Astrocyte of the cerebellum (primary cell): ENCODE measurements at places on chromosomes 11 and 22.
A peak's percentile ranks its signal among the peaks of the same experiment; 100 is the strongest.

GRCh38 chr11:61598886-61599868, 18.3 kb upstream of the SYT7 start:
- DNase-seq: peak; percentile 11

DNA sequence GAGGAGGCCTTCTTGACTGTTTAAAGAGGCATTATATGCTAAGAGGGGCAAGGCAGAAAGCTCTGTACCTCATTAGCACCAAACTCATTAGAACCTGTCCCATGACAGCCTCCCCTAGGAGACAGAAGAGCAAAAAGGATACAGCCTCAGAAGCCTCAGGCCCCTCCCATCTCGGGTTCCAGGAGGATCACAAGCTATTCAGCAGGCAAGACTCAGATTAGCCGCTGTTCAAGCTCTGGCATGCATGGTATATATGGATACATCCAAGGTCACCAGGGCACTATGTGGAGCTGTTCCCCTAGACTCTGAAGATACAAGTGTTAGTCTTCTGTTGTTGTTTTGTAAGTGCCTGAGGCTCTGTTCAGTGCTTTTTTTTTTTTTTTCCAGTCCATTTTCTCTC, 32.1 kb downstream of the ATXN10 start:
- no peak for DNase-seq

DNA sequence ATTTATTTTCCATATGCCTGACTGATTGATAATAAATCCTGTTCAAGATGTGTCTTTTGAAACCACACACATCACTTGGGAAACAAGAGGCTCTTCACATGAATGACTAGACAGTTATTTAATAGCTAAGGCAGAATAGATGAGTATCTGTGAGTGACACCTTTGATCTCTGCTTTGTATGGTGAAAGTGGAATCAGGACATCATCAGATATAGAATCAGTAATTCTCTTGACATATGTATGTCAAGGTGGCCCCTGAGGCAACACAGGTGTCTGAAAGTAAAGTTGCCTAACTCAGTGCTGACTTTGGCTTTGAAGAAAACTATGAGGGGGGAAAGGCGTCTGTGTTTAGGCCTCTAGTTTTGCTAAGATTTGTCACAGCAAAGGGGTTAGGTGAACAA, 11.5 kb upstream of the CASP4 start:
- DNase-seq: no peak

DNA sequence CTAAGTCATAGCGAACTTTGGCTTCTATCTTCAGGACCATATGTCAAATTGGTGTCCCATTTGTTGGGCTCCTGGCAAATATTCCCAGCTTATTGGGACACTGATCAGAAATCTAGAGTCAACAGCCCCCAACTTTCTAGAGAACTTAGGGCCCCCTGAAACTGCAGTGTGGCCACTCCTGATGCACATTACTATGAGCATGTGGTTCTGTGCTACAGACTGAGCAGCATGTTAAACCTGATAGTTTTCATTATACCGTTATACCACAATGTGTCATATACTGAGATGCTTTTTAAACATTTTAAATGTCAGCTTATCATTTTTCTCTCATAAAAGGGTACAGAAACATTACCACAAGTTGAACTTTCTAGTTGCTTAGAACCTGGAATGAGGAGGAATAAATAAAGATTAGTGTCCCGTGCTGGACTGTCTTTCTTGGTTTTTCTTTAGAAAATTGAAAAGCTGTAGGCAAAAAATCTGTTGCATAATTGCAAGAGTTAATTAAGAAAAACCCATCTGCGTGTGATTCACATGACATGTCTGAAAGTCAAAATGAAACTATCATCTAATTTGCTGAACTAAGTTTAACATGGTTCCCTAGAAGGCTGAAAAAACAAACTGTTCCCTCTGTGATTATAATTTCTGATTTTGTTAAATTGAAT, 16.4 kb upstream of the CTSC start:
- no peak for DNase-seq

DNA sequence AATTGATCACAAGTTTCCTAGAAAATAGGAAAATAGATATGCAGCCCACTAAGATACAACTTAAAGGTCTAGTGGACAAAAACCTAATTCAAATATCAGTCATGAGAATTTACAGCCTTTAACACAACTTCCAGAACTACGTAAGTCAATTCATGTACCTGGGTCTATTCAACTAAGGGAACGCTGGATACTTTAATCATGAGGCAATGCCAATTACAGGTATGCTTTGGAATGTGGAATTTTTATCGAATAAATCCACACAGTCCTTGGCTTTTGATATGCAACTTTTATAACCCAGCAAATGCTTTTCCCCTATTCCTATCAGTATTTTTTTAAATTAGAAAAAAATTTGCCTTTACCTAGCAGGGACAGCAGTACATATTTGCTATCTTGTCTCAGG, 289.5 kb upstream of the FAT3 start:
- no peak for DNase-seq

GRCh38 chr11:57303990-57304579, 20.7 kb downstream of the TNKS1BP1 start:
- DNase-seq: no peak

DNA sequence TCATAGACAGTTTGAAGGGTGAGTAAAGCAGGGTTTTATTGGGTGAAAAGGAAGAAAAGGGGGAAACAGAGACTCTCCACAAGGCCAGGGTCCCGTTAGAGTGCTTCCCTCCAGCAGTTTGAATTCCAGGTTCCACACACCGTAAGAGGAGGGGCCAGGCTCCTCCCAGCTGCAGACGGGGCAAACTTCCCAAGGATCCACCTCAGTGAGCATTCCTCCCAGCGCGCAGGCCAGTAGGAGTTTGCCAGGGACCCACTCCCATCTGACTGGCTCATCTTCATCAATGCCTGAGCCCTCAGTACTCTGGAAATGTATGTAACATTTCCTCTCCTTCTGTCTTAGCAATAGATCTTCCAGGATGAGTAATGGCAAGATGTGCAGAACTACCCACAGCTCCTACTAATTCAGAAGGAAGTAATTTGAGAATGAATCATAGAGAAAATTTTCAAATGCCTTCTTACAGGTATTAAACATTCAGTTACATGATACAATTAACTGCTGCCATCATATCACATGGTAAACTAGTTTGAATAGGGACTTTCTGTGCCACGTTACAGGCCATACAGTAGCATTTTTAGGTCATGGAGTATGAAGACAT, 34.0 kb upstream of the TRPC6 start:
- no peak for DNase-seq

GRCh38 chr11:60989093-60989650, 17.7 kb downstream of the CD6 start:
- no peak for DNase-seq

DNA sequence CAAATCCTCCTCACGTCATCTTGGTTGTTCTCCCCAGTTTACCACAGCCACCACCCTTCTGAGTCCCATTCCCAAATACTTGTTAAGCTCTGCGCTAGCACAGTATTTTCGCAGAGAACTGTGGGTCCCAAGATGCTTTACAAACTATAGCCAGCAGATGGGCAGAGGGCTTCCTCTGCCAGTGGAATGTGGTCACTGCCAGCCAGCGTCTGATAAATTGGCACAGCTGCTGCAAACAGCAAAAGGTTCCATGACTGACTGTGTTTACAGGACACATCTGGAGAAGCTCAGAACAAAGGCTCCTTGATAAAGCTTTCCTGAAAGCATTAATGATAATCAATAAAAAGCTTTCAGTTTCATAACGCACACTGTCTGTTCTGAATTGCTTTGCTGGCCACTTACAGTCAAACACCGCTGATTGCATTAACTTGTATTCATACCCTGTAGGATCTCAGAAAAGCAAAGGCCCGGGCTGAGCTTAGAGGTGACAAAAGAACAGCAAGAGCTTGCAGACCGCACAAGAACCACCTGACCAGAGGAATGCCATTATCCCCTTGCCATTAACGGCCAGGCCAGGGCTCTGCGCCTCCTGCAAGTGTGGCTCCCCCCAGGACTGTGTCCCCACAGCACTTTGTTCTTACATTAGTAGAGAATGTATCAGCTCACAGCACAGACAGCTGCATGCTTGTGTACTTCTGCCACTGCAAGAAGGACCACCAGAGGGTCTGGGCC, 120.6 kb downstream of the MICAL3 start:
- no peak for DNase-seq

GRCh38 chr22:42271906-42272305, 1.5 kb upstream of the TCF20 start:
- no peak for DNase-seq

DNA sequence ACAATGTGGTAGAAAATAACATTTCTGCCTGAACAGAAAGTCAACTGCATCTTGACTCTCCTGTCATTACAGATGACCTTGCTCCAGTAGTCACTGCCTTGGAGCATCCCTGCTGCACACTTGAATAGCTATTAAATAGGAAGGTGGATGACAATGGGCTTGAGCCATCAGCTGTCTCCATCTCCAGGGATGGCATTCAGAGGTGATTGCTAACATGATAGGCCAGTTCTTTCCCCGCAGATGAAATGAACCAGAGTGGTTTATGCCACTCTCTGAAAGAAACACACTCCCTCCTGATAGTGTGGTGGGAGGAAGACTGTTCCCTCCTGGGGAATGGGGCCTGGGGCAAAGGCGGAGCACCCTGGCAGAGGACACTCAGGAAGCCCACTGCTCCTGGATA, 57.1 kb upstream of the OLFML1 start:
- no peak for DNase-seq

DNA sequence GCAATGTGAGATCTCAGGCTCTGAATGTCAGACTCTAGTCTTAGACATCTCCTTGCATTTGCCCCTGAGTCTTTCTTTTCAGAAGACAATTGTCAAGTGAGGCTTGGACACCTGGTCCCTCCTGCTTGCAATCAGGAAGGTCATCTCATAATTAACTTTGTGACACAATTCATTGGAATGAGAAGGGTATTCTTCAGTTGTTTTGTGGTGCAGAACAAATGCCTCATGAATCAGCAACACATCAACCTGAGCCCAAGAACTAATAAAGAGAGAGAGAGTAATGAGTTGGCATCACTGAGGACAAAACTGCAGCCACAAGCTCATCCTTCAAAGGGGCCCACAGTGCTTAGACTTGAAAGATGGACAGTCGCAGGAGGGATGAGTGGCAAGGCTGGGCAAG, 375.8 kb downstream of the INSC start:
- DNase-seq: no peak

DNA sequence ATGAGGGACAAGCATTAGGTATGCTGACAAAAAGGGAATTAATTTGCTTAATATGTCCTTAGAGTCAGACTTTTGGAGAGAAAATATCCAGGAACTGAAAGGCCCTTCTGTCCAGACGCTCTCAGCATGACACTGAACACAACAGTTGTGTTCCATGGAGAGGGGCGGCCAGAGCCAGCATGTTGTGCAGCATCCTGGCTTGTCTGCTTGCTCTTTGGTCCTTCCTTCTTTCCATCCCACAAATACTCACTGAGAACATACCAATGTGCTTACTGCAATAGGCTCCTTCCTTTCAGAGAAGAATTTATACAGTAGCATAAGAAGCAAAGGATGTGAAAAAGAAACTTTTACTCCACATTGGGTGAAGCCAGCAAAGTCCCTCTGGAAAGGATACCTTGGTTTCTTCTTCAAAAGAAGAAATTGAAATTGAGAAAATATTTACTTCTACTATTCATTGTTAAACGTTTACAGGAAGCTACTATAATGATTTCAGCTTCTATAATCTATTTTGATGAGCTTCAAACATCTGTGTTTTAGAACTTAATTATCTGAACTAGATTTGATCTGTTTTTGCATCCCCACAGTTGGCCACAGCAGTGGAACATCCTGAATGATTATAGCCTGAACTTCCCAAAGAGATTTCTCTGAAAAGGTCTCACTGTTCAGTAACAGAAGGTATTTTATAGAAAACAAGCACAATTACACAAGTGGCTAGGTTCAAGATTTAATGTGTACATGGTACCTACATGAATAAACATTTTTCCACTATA, 304.1 kb upstream of the PITPNB start:
- no peak for DNase-seq

GRCh38 chr22:26041931-26042330, 127.3 kb upstream of the SEZ6L start:
- no peak for DNase-seq

- no peak for DNase-seq
Observed at GRCh38 chr11:114275280-114275679, 20.9 kb upstream of the NNMT start.

DNA sequence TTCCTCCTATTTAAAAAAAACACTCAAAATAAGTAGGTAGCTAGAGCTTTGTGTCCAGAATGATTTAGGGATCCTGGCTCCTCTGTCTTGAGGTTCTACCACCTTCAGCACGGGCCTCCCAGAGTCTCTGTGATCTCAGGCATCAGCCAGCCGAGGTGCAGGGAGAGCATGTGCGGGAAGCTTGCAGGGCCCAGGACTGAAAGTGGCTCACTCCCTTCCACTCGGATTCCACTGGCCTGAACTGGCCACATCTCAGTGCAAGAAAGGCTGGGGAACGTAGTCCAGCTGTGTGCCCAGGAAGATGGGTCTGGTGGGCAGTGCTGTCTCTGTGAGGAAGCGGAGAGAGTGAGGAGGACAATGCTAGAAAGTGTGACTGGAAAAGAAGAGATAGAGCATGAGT, 68.3 kb upstream of the MYOD1 start:
- DNase-seq: no peak

GRCh38 chr11:30206249-30206996, 24.4 kb upstream of the FSHB start:
- DNase-seq: no peak

DNA sequence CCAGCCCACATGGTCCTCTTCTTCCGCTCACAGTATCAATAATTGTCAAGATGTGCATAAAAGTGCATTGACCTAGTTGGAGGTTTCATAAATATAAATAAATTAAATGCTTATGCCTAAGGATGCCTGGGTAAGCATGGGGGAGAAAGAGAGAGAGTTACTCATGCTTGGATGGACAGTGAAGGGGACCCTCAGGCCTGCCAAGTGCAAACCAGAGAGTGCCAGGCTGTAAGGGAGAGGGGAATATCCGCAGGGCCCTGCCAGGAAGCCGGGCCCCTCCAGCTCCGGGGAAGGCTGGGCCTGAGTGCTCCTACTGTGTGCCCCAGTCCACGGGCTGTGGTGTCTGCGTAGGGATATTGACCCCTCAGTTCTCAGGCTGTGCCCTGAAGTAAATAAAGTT, 214.6 kb downstream of the DSCAML1 start:
- no peak for DNase-seq

DNA sequence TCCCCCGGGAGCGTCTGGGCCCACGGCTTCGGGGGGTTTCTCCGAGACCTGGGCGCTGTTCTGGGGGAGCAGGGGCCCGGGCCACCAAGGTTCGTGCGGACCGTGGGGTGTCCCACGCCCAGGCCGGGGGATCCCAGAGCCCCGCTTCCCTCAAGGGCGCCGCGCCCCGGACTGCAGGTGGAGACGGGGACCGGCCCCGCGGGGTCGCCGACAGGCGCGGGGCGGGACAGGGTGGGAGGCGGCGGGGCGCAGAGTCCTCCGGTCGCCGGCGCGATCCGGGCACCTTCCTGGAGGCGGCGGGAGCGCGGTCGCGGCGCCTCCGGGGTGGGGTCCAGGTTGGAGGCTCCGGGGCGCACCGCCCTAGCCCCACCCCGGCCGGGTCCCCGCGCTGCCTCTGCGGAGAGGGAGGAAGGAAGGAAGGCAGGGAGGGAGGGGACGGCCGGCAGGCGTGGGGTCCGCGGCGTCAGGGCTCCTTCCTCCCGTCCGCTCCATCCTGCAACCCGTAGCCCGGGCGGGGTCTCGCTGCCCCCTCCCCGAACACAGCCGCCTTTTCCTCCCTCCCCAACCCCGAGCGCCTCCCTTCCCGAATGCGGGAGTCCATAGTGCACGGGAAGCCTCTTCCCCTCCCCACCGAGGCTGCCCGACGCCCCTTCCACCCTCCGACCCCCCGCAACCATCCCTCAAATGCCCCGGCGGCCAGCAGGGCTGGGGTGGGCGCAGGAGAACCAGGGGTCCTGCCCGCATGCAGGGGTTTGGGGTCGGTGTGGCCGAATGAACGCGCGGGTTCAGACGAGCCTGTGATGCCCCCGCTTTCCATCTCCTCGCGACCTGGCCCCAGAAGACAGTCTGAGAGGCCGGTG, 4.3 kb upstream of the ZBED4 start:
- DNase-seq: no peak
